ENCODE measurements at places on chromosomes 6 and 20. TPM values are rescaled to one million over a fixed set of nuclear protein-coding genes. Genes with fewer than 3 reads are reported as not detected.

DNA sequence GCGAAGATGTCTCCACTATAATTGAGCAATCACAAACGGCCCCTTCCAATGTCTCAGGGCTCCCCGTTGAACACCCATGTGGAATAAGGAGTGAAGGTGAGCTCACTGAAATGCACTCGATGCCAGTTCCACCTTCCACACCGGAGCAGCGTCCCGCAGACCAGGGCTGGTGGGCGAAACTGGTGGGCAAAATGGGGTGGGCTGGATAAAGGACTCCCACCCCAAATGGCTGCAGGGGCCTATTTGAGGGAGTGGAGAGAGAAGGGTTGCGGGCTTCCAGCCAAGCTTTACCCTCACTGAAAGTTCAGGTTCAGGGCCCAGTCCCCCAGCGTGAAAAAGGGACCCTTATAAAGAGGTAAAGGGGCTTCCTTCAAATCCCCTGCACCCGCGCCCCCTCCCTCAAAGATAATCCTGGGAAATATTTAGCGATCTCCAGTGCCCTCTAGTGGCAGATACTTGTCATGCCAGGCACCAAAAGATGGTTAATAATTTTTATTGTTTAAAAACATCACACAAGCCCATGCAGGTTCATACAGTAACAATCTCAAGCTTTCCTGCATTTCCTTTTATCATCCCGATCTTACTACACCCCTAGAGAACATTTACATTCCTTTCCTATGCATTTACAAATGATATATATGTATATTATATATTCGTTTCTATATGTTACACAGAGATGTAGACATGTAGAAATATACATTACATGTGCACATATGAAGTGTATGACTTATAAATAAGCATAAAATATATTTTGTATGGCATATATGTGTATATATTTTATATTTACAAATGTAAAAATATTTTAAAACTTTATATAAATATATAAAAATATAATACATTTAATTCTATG is 58.2 kb upstream of the NKX2-2 start:
- H3K27ac ChIP-seq = no peak overlapping the region
- no peak overlapping the region for H3K4me3 ChIP-seq
- H3K27me3 ChIP-seq = peaks cover 7% of the 10 kb centered on the region
- no peaks in the 10 kb centered on the region for H3K4me1 ChIP-seq
- H3K36me3 ChIP-seq = no peaks in the 10 kb centered on the region

GRCh38 chr6:81981812-81982211 is 229.3 kb upstream of the TENT5A start:
- DNase-seq = no peak
- H3K4me1 ChIP-seq = no peaks in the 10 kb centered on the region
- no peaks in the 10 kb centered on the region for H3K36me3 ChIP-seq
- H3K27me3 ChIP-seq = no peaks in the 10 kb centered on the region
- no peak overlapping the region for H3K27ac ChIP-seq

RREB1 gene
- polyA plus RNA-seq = 33.8 TPM

GRCh38 chr6:140175486-140175885 is 801.0 kb upstream of the CITED2 start:
- no peak for DNase-seq
- H3K4me1 ChIP-seq = no peaks in the 10 kb centered on the region
- no peak overlapping the region for H3K4me3 ChIP-seq
- H3K36me3 ChIP-seq = no peaks in the 10 kb centered on the region

DNA sequence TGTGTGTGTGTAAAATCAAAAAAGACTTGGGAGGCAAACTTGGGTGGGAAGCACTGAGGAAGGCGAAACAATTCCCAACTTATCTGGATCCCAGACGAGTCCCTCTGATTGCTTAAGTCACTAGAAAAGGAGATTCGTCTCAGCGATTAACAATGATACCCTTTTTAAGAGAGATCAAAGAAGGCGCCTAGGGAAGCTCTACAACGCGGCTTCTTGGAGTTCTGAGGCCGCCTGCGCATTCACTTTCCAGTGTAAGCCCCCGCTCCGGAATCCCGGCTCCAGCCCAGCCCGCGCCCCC is 8.7 kb upstream of the TBX18 start:
- H3K36me3 ChIP-seq = no peaks in the 10 kb centered on the region
- DNase-seq = no peak
- peaks cover 5% of the 10 kb centered on the region for H3K4me1 ChIP-seq

- H3K27ac ChIP-seq = no peak overlapping the region
- no peaks in the 10 kb centered on the region for H3K27me3 ChIP-seq
- DNase-seq = no peak
- H3K4me1 ChIP-seq = peaks cover 21% of the 10 kb centered on the region
- no peaks in the 10 kb centered on the region for H3K36me3 ChIP-seq
Measured at GRCh38 chr6:64146094-64146493, 510.5 kb downstream of the PHF3 start.

LY6G6C gene
- 0.25 TPM for polyA plus RNA-seq

DNA sequence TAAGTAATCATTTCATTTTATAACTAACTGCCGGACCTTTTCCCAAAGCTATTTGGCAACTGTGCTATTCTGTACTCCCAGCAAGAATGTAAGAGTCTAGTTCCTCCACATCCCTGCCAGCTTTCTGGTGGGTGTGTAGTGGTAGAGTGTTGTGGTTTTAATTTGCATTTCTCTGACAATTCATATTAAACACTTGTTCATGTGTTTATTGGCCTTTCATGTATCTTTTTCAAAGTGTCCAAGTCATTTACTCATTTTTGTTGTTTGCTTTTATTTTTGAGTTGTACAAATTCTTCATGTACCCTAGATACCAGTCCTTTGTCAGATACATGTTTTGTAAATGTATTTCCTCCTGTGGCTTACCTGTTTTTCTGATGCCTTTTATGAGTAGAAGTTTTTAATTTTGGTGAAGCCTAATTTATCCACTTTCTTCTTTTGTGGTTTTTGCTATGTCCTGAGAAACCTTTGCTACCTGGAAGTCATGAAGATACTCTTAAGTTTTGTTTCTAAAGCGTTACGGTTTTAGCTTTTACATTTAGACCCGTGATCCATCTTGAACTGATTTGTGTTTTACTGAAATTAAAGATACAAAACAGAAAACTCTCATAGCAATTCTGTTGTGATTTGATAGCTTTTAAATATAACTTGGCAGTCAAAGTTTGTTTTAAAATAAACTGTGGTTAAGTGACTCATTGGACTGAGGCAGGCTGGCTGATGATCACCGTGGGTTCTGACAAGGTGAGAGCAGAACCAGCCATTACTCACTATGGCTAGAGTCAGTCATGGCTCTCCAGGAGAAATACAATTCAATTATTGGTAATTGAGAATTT is 8.0 kb downstream of the MYLIP start:
- H3K36me3 ChIP-seq = peaks cover 22% of the 10 kb centered on the region
- H3K4me3 ChIP-seq = no peak overlapping the region
- no peaks in the 10 kb centered on the region for H3K27me3 ChIP-seq
- H3K4me1 ChIP-seq = peaks cover 25% of the 10 kb centered on the region

DNA sequence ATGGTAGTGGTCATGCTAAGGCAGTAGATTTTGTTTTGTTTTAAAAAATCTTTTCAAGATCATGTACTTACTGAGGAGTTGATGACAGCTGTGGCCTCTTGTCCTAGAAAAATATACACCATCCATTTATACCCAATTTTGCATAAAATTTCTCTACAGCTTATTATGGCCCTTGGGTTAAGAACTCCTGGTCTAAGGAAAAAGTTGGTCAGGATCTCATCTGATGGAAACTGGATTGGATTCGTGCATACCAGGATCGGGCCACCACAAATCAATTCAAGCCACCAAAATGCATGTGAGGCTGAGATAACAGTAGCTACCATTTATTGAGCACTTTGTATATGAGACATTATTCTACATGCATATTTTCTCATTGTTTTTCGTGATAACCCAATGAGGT is 244.4 kb downstream of the ZFAND3 start:
- H3K27me3 ChIP-seq = no peaks in the 10 kb centered on the region
- H3K36me3 ChIP-seq = peaks cover 23% of the 10 kb centered on the region
- DNase-seq = no peak
- no peak overlapping the region for H3K27ac ChIP-seq

SLC44A4 gene
- 157 TPM for polyA plus RNA-seq

GRCh38 chr20:63554361-63555278 is 661 bp downstream of the FNDC11 start:
- no peak for DNase-seq
- H3K27ac ChIP-seq = no peak overlapping the region
- peaks cover 32% of the 10 kb centered on the region for H3K27me3 ChIP-seq
- H3K4me1 ChIP-seq = peaks cover 4% of the 10 kb centered on the region
- no peaks in the 10 kb centered on the region for H3K36me3 ChIP-seq
- peak overlapping the region; percentile 46 for H3K4me3 ChIP-seq

- no peaks in the 10 kb centered on the region for H3K36me3 ChIP-seq
- peak within 1 kb of the TSS; percentile 41 for H3K27ac ChIP-seq
- H3K4me1 ChIP-seq = peaks cover 4% of the 10 kb centered on the region
- no peaks in the 10 kb centered on the region for H3K27me3 ChIP-seq
- peak within 1 kb of the TSS; percentile 40 for H3K4me3 ChIP-seq
Measured at GRCh38 chr20:17530716-17531664, at the start of gene BFSP1. TSS of gene BFSP1 (minus strand) at chr20:17531379. CDS start at chr20:17531329, 50 bp downstream.

DNA sequence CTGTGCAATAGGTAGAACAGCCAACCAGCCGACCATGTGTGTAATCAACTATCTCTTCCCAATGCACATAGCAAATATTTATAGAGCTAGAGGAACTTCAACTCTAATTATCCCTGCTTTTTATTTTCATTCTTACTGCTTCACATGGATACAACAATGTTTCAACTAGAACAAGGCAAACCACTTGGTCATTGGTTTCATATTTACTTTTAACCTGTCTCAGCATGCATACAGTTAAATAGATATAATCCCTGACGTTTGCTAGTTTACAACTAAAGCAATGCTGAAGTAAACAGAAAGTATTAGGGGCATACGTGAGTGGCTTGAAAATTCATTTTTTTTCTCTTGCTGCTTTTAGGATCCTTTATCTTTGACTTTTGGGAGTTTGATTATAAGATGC is 318.5 kb upstream of the MAP3K7 start:
- no peaks in the 10 kb centered on the region for H3K36me3 ChIP-seq
- DNase-seq = no peak
- H3K4me1 ChIP-seq = no peaks in the 10 kb centered on the region

DNA sequence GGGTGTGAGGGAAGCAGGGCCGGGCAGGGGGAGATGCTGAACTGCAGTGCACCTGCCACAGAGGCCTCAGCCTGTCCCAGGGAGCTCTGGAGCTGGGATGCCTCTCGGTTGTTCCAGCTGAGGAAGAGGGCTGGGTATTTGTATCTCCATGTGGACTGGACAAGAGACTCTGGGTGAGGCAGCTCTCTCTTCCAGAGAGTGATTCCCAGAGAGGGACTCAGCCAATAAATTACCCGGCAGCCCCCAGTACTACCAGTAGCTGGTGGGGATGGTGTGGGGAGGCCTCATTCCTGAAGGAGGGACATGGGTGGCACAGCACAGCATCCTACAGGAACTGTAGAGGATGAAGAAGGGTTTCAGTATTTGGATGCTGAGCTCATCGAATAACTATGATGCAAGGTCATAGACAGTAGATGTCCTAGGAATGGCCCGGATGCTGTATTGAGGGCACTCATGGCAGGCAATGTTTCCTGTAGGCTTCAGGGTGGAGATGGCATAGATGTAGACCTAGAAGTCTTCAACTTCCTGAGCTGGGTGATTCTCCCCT is 1.4 kb downstream of the FGD2 start:
- no peaks in the 10 kb centered on the region for H3K27me3 ChIP-seq
- no peak for DNase-seq
- no peaks in the 10 kb centered on the region for H3K36me3 ChIP-seq
- H3K4me3 ChIP-seq = peak overlapping the region; percentile 6

GRCh38 chr20:51269671-51270070 is 246.8 kb upstream of the KCNG1 start:
- H3K27ac ChIP-seq = no peak overlapping the region
- H3K4me1 ChIP-seq = no peaks in the 10 kb centered on the region
- no peaks in the 10 kb centered on the region for H3K36me3 ChIP-seq
- H3K4me3 ChIP-seq = no peak overlapping the region

DNA sequence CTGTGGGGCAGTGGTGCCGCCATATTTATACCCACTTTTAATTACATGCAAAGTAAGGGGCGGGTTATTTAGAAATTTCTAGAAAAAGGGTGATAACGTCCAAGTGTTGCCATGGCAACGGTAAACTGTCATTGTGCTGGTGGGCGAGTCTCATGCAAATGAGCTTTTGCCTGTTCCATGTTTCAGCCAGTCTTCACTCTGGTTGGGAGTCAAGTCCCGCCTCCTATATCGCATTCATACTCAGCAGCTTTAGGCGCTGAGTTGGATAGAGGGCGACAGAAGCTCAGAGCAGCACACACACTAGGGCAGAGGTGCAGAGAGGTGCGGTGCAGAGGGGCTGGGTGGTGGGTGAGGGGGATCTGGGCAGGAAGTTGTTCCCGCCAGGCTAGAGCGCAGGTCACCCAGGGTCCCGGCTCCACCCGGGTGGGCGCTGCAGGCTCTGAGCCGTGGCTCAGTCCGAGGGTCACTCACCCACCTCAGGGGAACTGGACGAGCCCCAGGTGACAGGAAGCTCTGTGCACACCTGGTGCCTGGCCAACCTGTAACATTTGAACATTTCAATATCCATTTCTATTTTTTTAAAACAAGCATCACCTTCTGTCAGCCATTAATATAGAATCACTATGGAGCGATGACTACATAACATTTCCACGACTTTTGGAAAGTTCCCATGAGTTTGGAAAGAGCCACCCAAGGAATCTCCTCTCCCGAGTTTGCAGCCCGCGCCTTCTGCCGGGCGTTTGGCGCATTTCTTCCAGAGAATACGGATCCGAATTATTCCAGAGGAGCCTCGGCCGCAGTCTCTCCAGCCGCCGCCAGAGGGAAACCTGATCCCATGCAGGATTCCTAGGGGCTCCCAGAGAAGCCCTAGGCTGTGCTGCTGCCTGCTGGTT is 89.1 kb upstream of the PHACTR3 start:
- peaks cover 16% of the 10 kb centered on the region for H3K27me3 ChIP-seq
- peaks cover 4% of the 10 kb centered on the region for H3K4me1 ChIP-seq
- H3K36me3 ChIP-seq = no peaks in the 10 kb centered on the region
- H3K27ac ChIP-seq = no peak overlapping the region
- no peak overlapping the region for H3K4me3 ChIP-seq
- peak; percentile 58 for DNase-seq

EMILIN3 gene
- 4.0 TPM for polyA plus RNA-seq

FOXQ1 gene
- polyA plus RNA-seq = 4.9 TPM

DNA sequence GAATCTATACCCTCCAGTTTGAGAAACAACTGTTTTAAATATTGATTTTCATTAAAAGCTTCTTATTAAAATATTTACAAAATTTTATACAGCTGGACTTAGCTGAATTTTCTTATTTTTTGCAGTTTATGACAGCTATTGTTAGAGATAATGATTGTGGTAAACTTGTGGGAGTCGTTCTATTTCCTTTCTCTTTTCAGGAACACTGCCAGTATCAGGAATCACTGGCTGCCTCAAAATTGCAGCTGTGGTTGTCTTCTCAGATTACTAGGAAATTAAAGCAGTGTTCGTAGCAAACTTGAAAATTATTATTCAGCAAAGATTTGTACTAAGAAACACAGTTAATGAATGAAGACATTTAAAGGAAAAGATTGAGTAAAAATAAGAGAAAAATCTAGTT is 311.0 kb downstream of the CENPW start:
- H3K4me3 ChIP-seq = no peak overlapping the region
- no peaks in the 10 kb centered on the region for H3K36me3 ChIP-seq

GRCh38 chr6:156662025-156662445 is 115.1 kb upstream of the ARID1B start:
- no peak overlapping the region for H3K27ac ChIP-seq
- no peak for DNase-seq
- H3K27me3 ChIP-seq = no peaks in the 10 kb centered on the region
- no peaks in the 10 kb centered on the region for H3K36me3 ChIP-seq
- H3K4me3 ChIP-seq = no peak overlapping the region
